ENCODE measurements at places on chromosomes 7 and 10.
A peak's percentile ranks its signal among the peaks of the same experiment; 100 is the strongest.

DNA sequence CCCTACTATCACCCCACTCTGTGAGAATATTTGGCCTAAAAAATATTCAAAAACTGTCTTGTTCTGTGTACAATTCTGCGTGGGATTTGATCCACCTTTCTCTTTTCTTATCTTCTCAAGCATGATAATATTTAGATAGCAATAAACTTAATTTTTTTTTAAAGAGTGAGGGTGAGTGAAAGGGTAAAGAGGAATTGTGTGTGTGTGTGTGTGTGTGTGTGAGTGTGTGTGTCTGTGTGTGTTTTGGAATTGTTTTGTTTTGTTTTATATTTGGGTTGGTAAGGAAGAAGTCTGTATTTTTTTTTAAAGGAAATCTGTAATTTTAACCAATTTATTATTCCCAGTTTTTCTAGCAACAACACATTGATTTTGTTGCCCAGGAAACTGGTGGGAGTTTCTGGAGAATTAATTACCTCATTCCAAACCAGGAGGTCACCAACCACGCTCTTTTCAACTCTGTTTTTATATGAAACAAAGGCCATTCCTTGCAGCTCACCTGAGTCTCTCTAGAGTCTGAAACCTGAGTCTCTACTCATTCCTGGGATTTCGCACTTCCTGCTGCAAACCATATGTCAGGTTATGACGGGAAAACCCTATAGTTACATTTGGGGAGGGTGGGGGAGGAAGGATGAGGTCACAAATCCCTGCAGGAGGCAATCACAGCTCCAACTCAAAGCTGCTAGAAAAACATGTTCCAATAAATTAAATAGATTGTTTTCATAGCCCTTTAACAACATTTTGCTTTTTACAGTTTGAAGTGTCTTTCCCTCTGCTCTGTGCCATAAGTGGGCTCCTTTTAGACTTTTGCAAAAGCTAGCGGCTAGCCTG, 38.1 kb upstream of the XPNPEP1 start:
- peak; percentile 55 for DNase-seq

- DNase-seq: no peak
These were observed 42.5 kb upstream of the ZNF438 start for GRCh38 chr10:31073996-31074721.

- no peak for DNase-seq
These were observed 10.2 kb downstream of the CUTC start for GRCh38 chr10:99742254-99742653.

GRCh38 chr7:15558756-15559155, 3.1 kb downstream of the AGMO start:
- no peak for DNase-seq

GRCh38 chr10:121873236-121873635, 54.6 kb downstream of the ATE1 start:
- DNase-seq: peak; percentile 44
